Right ventricle myocardium inferior (tissue), 1 donor: ENCODE measurements at places on chromosomes 7 and 10.

DNA sequence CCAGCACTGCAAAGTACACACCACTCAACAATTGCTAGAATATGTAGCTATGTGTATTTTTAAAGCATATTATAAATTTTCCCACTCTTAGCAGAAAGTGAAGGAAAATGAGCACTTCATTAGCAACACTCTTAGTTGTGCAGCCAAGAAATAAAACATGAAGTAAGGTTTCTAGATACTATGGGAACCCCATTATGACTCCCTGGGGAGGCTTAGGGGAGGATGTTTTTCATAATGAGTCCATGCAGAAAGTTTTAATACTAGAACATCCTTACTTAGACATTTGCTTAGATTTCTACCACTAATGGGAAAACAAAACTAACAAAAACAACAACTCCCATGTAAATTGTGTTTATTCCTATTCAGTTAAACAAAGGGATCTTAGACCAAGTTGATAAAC lies 148.4 kb upstream of the HDAC9 start:
- DNase-seq: no peak

GRCh38 chr10:31888442-31888841 lies 40.2 kb downstream of the ARHGAP12 start:
- no peak for DNase-seq

DNA sequence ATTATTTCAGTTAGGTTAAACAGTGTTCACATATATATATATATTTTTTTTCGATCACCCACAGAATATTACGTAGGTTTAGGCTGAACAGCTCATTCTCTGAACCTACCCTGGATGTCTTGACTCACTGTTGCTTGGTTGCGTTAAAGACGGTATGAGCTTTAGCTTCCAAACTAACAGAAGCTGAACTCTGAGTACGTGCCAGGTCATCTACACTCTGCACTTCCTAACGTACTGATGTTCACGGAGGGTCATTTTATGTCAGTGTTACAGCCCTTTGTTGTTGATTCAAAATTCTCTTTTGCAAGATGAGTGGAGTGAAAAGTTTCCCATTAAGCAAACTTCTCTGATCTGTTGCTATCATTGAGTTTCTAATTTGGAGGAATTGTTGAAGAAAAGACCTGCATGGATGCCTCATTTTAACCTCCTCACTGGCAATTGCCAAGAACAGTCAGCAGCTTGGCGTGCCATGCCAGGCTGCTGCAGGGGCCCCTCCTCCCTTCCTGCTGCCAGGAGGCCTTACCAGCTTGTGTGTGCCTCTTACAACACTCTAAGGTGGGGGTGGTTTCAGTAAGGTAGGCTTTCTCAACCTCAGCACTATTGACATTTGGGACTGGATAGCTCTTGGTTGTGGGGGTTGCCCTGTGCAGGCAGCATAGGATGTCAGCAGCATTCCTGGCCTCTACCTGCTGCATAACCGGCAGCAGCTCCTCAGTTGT lies 44.3 kb downstream of the INSYN2A start:
- no peak for DNase-seq

- no peak for DNase-seq
These were observed 25.0 kb downstream of the POU6F2 start for GRCh38 chr7:39002755-39003154.

- peak; percentile 60 for DNase-seq
These were observed at the start of gene SFRP5 for GRCh38 chr10:97771913-97772823. Gene SFRP5 (minus strand): TSS chr10:97771999. CDS start chr10:97771833, 166 bp downstream.

- no peak for DNase-seq
These were observed 250.5 kb upstream of the MEOX2 start for GRCh38 chr7:15936991-15937390.

DNA sequence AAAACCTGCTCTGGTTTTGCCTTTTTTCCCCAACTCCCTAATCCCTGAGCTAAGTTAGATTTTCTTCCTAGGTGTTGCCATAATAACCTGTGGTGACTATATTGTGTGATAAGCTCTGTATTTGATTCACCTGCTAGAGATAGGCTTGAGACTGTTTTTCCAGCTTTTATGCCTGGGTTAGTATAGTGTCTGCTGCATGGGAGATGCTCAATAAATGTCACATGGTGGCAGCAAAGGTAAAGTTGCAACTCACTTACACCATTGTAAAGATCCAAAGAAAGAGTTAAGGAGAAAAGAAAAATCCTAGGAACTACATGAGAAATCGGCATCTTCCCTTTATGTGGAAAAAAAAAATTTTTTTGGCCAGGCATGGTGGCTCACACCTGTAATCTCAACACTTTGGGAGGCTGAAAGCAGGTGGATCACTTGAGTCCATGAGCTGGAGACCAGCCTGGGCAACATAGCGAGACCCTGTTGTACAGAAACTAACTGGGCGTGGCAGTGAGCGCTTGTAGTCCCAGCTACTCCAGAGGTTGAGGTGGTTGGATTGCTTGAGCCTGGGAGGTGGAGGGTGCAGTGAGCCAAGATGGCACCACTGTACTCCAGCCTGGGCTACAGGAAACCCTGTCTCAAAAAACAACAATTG lies 3.7 kb downstream of the CCNJ start:
- DNase-seq: no peak

GRCh38 chr7:134778941-134779740 lies at the start of gene CALD1:
Gene CALD1 (plus strand): TSS chr7:134779634. CDS start chr7:134867734, 88,100 bp downstream.
- peak; percentile 72 for DNase-seq
